ENCODE measurements at places on chromosomes 1 and 21.

DNA sequence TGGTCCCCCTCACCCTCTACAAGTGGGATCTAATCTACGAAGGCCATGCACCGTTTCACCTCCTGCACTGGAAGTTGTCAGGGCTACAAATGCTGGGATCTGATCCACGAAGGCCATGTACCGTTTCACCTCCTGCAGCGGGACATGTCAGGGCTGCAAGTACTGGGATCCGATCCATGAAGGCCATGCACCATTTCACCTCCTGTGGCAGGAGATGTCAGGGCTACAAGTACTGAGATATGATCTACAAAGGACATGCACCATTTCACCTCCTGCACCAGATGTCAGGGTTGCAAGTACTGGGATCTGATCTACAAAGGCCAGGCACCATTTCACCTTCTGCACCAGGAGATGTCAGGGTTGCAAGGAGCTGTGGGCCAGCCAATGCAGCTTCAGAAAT, 7.0 kb downstream of the ALDH4A1 start:
- no peak for DNase-seq

DNA sequence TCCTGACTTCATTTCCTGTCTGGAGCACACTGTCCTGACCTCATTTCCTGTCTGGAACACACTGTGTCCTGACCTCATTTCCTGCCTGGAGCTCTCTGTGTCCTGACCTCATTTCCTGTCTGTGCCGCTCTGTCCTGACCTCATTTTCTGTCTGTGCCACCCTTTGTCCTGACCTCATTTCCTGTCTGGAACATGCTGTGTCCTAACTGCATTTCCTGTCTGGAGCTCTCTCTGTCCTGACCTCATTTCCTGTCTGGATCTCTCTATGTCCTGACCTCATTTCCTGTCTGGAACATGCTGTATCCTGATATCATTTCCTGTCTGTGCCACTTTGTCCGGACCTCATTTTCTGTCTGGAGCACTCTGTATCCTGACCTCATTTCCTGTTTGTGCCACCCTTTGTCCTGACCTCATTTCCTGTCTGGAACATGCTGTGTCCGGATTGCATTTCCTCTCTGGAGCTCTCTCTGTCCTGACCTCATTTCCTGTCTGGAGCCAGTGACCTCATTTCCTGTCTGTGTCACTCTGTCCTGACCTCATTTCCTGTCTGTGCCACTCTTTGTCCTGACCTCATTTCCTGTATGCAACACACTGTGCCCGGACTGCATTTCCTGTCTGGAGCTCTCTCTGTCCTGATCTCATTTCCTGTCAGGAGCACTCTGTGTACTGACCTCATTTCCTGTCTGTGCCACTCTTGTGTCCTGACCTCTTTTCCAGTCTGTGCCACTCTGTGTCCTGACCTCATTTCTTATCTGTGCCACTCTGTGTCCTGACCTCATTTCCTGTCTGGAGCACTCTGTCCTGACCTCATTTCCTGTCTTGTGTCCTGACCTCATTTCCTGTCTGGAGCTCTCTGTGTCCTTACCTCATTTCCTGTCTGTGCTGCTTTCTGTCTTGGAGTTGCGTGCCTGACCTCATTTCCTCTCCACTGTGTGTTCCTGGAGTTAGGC, 27.6 kb downstream of the SKI start:
- DNase-seq = peak; percentile 80

DNA sequence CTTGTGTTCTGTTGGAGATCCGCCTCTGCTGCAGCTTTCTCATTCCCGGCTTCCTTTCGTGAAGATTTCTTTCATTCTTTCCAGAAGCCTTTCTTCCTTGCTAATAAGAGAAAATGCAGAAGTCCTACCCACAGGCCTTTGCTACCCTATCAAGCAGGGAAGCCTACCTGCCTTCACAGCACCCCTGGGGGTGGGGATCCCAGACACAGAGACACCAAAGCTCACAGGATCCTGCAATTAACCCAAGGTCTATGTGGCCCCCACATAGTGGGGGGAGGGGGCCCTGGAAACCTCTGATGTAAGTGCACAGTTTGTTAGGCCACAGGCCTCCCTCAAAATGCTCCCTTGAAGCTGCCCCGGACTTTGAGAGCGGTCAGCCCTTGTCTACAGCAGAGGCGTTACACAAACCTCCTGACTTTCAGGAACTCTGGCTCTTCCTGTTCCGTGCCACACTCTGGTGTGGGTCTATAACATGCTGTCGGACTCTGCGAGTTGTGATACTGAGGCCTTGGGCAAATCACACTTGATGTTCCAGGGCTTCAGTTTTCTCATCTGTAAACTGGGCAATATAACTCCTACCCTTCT, 31.2 kb downstream of the NKAIN1 start:
- no peak for DNase-seq

- DNase-seq = no peak
Measured at GRCh38 chr1:247646867-247647266, 32.7 kb downstream of the OR13G1 start.

DNA sequence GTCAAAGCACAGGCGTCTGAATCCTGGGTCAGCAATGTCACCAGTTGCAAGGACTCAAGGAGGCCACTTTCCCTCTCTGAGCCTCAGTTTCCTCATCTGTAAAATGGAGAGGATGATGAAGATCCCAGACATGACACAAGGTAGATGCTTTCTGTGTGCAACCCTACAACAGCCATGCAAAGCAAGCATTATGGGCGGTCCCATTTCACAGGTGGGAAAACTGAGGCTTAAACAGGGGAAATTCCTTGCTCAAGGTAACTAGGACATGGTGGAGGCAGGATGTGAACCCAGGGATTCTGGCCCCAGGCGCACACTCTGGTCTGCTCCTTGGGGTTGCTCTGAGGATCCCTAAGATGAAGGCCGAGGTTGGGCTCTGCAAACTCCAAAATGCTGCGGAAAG, 311.0 kb downstream of the PTPRU start:
- DNase-seq = no peak

DNA sequence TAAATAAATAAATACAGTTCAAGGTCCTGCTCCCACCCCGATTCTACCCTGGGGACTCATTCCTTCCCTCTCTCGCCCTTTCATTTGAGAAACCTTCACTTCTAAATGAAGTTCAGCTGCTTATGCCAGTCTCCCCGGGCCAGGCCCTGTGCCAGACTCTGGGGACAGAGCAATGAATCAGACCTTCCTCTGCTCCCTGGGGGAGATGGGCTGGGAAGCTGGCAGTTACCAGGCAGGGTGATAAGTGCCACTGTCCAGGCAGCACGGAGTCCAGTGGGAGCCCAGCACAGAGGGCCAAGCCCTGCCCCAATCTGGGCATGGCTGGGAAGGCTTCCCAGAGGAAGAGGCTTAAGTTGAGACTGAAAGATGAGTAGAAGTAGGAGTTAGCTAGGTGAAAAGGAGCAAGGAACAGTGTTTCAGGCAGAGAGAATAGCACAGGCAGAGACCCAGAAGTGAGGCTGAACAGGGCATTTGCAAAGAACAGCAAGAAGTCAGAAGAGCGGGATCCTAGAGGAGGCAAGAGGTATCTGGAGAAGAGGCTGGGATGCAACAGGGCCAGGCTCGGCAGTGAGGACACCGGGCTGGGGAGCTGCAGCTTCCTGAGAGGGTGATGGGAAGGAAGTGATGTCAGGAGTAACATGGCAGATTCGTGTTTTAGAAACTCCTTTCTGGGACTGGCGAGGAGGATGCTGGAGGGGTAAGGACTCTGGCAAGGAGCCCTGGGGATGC, 13.5 kb downstream of the KCNQ4 start:
- DNase-seq = peak; percentile 89

GRCh38 chr1:167369175-167369574, 148.5 kb downstream of the POU2F1 start:
- no peak for DNase-seq

DNA sequence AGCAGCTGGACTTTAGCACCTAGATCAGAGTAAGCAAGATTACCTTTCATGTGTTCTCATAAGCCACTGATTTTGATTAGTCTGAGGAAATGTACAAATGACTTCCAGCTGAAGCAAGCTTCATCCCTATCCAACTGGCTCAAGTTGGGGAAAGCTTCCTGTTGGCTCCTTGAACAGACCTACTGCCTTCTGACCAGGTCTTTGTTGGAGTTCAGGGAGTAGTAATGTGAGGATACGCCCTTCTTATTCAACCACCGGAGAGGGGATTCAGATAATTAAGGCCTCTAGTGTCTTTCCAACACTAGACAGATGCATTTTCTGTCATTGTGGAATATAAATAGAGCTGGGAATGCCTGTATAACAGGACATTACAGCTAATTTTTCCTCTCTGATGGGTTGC, 268.9 kb downstream of the TGFB2 start:
- DNase-seq = no peak

GRCh38 chr1:237562242-237562823, 328.4 kb downstream of the ZP4 start:
- DNase-seq = peak; percentile 46

DNA sequence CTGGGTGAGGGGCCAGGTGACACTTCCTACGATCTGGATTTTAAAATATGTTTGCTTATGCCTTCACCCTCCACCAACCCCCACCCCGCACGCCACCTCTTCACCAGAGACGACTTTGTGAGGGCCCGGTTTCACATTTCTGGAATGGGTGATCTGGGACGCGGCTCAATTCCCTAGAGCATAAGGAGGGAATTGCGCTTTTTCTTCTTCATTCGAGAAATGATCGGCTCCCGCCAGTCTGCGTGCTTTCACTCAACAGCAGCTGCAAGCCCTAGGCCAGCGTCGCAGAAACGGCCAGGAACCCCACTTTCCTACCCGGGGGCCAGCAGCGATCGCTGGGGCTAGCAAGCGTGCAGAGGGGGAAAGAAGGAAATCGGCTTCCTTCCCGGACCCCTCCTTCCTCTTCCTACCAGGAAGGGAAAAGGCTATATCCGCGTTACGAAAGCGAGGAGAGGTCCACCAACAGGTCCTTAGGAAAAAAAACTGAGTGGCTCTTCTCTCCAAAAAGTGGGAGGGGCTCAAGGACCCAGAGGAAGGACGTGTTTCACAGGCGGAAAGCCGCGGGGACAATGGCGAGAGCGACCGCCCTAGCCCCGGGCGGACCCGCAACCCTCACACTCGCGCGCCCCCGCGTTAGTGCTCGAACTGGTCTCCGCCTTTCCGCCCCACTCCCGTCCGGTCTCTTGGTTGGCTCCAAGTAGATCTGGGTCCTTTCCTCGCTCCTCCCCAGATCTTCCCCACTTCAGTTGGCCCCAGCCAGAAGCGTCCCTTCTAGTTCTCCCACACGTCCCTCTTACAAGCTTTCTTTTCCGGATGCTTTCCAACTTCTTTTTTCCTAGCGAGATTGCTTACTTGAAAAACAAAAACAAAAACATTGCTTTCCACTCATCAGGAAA, 1.1 kb upstream of the ADAMTS1 start:
- DNase-seq = peak; percentile 80

DNA sequence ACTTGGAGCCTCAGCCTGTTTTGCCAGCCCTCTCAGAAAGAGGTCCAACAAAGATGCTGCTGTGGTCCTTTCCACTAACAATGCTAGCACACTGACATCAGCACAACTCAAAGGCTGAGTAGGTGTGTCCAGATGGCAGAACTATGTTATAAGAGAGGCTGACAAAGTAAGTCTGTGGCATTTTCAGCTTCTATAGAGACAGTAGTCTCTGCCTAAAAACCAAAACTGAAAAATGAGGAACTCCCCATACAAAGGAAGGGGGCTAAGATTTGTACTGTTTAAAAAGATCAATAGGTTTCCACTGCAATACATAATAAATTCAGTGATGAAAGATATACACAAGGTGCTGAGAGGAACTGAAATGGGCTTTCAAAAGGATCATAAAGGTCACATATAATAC, 12.3 kb downstream of the ERO1B start:
- no peak for DNase-seq

GRCh38 chr1:236507022-236507700, 16.6 kb upstream of the LGALS8 start:
- DNase-seq = no peak

GRCh38 chr1:206517784-206518183, 10.5 kb downstream of the RASSF5 start:
- no peak for DNase-seq

DNA sequence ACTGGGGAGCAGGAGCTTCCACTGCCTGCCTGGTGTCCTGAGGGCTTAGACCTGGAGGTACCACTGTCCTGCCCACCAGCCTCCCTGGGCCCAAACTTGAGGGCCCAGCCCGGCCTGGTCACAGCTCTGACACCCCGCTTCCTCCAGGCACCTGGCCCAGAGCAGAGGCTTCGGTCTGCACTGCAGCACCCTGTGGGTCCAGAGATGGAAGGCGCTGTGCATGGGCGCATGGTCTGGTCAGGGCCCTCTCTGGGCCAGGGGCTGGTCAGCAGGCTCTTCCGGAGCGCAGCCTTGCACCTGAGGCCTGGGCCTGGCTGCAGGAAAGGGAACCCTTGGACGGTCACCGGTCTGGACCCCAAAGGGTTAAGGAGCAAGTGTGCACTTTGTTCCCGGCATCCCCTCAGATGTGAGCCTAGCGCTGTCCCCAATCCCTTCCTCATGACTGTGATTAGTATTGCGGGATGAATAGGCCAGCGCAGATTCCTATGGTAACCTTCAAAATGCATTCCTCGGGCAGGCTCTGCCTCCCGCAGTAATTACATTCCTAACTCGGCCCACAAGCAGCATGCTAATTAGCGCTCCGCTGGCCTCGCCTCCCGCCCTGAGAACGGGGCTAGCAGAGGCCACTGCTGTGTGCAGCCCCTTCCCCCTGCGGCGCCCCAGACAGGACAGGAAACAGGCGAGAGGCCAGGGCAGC, 36.3 kb downstream of the PRDM16 start:
- no peak for DNase-seq

GRCh38 chr1:60581455-60582220, 500.7 kb upstream of the NFIA start:
- peak; percentile 23 for DNase-seq

- peak; percentile 10 for DNase-seq
Measured at GRCh38 chr1:166479052-166479631, 312.3 kb upstream of the FAM78B start.

- no peak for DNase-seq
Measured at GRCh38 chr21:43851593-43851992, 13.4 kb upstream of the AGPAT3 start.

GRCh38 chr21:31111093-31111492, 72.8 kb upstream of the KRTAP19-8 start:
- no peak for DNase-seq

GRCh38 chr21:45393021-45393420, 11.9 kb upstream of the COL18A1 start:
- DNase-seq = no peak

GRCh38 chr1:93552741-93553455, 105.0 kb downstream of the FNBP1L start:
- DNase-seq = peak; percentile 82

- DNase-seq = no peak
Measured at GRCh38 chr1:217067642-217068041, 344.4 kb upstream of the ESRRG start.

DNA sequence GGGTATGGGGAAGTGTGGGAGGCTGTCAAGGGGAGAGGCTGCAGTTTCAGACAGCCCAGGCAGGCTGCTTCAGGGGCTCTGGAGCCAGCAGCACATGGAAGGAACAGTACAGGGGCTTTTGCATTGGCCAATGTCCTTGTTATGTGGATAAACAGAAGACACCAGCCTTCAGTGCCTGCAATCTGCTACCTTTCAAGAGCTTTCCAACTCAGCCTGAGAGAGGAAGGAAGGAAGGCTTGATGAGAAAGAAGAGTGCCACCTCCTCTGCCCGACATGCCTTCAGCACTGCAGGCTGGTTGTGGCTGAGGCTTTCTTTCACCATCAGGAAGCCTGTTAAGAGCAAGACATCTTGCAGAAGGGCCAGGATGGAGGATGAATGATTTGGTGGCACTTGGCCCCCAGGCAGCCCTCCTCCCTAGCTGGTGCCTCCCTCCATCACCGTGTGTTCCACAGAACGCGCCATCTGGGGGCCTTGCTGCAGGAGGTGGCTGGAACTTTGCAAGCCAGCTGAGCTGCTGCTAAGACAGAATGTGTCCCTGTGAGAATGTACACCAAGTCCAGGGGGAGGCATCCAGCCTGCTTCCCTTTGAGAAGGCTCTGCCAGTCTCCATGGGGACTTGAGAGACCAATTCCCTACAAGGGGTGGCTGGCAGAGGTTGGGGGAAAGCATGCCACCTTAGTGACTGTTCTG, 372.4 kb upstream of the PROX1 start:
- no peak for DNase-seq
